Mesenteric fat pad (tissue), 1 donor: ENCODE measurements at places on chromosomes 13 and 19. TPM values are rescaled to one million over a fixed set of nuclear protein-coding genes. Genes with fewer than 3 reads are reported as not detected.

DNA sequence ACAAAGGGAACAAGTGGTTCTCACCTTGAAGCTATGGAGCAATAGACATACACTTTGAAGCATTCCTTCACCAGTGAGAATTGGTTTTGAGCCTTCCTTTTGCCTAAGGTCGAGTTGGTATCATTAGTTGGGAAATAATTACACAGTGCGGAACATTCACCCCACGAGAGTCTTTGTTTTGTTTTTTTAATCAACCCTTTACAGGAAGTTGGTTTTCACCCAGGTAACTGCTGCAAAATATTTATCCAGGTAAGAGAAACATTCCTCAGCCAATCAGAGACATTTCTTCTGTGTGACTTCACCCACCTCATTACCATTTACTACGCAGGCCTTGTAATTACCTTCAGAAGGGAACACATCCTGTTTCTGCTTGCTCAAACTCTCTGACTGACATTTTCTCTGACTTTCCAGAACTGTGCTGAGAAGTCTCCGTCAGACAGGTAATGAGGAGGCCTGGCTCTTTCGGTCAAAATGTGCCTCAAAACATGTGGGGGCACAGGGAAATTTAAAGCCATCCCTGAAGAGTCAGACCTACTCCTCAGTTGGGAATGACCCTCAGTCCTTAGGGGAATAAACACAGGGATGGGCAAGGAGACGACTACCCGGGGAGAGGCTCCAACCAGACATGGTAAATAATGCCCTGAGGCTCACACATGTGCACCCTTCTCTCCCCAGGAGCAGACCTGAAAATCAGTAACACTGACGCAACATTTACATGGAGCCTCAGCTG is 22.7 kb upstream of the SERP2 start:
- DNase-seq, result no peak

DNA sequence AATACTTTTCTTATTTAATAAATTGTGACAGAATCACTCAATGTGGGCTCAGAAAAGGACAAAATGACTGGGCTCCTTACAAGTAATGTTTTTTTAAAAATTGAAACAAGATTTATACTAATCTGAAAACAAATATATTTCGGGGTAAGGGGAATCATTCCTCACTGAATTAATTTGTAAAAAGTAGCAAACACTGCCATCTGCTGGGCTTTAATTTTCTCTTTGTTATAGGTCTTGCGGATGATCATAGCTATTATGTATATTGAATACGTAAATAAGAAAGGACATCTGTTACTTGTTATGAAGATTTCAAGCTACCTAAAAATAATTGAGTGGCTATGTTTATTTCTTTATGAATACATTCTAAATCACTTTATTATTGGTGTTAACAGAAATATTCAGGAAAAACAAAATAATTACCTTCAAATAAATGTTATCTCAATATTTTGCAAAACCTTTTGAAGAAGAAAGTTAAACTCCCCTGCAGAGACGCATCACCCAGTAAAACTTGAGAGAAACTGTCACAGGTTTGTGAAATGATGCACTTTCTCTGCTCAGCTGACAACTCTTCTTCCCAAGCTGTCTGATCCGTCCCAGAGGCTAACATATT is 17.8 kb upstream of the ENOX1 start:
- DNase-seq, result no peak

DNA sequence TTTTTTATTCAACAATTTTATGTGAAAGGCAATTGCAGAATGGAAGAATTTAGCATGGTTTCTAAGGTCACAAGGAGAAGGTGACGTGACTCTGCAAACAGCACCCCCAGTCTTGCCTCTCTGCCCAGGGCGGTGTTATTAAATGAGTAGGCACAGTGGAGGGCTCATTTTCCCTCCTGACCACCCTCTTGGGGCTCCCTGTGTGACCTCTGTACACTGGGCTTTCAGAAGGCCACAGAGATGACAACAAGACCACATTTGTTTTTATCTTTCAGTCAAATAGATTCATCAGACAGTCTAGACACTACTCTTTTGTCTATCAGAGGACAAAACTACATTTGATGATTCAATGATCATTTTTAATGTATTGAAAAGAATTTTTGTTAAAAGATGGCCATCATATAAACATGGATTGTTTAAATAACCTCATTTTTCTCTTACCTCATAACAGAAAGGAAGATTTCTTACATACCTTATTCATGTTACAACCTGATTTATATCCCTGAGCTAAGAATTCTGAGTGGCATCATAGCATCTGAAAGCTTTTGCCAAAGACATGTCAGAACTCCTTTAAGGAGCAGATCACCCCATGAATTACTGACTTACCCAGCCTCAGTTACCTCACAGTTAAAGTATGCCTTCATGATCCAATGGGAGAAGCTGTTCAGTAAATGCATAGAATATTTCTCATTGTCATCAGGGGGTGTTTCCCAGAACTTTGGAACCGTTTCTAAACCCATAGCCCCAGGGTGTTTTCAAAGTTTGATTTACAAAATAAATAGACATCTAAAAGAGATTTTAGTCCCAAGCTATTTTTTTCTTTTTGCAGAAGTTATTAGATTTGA is 184.0 kb upstream of the RFC3 start:
- DNase-seq, result no peak

- no peak for DNase-seq
Observed at GRCh38 chr19:11479090-11479897, 1.6 kb downstream of the ELAVL3 start.

- no peak for DNase-seq
Observed at GRCh38 chr19:38547421-38547820, 70.3 kb downstream of the MAP4K1 start.

DNA sequence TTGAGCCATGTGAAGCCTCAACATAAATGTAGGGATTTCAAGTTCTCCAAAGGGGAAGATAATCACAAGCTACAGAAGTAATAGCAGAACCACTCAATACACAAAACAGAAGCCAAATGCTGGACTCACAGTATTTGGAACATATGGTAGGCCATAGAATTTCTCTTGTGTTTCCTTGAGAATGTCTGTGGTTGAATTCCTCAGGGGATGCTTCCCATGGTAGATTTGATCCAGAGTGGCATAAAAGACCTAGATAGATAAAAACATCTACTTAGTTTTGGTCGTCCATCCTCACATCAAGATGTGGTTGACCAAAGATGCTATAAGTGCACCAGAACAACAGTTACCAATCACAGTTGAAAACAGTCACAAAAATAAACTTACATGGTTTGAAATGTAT is 83.4 kb downstream of the MIPEP start:
- no peak for DNase-seq

DNA sequence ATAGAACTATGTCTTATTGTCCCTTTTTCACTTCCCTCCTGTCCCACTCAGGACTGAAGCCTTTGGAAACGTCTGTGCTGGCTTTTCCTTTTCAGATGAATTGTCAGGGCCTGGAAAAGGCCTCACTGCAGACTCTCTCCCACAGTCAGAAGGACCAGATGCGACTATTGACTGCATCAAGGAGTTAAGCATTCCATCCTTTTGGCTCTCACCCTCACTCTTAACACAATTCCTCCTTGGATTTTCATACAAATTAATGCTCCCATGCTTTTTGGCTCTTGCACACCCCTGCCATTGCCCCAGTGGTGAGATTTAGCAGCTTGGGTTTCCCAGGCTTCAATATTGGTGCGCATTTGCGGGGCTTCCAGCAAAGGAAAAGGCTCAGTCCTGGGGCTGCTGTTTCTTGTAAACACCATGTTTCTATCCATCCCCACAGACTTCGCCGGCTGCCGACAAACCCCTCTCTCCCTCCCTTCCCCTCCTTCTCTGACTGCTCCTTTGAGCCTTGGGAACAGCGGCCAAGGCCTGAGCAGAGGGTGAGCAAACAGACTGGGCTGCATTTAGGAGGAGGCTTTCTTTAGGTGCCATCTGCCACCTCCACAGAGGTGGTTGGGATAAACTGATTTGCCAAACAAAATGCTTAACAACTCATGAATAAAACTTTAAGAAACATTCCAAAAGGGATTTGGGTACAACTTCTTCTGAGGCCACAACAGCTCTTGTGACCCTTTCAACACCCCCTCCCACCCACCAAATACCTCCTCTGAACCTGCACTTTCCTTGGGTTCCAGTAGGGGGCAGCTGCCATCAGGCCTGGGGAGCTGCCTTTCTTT is 48.6 kb upstream of the PCDH8 start:
- DNase-seq, result no peak

GRCh38 chr13:110616103-110617101 is 1.1 kb downstream of the NAXD start:
- DNase-seq, result no peak

DNA sequence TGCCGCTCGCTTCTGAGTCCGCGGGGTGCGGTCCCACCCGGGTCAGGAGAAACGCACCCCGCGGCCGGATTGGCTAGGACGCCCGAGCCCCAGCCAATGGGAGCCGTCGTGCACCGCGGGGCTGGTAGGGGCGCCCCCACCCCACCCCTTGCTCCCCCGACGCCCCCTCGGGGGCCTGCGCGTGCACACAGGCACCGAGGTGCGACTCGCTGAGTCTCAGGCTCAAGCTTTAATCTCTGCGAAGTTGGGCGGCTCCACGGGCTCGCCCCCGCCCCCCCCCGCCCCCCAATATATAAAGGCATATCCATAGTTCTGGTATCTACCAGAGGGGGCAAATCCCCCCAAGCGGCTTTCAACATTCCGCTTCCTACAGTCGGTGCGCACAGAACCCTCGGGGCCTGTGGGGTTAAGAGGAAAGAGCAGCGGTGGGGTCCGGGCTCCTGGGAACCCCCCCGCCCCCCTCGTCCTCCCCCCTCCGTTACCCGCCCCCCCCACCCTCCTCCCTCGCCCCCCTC is at the start of gene COX6B2:
COX6B2 (minus strand) TSS at position 22 of the 515 bp plus-strand sequence. CDS start 198 bp downstream, outside the sequence.
- DNase-seq, result no peak

GRCh38 chr19:49921871-49922795 is 6.9 kb upstream of the ATF5 start:
- no peak for DNase-seq

- no peak for DNase-seq
Observed at GRCh38 chr13:52744842-52745375, 5.3 kb upstream of the CNMD start.

GRCh38 chr13:26484196-26484595 is 73.3 kb upstream of the WASF3 start:
- no peak for DNase-seq

GRCh38 chr13:34808649-34809048 is 133.4 kb upstream of the NBEA start:
- DNase-seq, result no peak

DNA sequence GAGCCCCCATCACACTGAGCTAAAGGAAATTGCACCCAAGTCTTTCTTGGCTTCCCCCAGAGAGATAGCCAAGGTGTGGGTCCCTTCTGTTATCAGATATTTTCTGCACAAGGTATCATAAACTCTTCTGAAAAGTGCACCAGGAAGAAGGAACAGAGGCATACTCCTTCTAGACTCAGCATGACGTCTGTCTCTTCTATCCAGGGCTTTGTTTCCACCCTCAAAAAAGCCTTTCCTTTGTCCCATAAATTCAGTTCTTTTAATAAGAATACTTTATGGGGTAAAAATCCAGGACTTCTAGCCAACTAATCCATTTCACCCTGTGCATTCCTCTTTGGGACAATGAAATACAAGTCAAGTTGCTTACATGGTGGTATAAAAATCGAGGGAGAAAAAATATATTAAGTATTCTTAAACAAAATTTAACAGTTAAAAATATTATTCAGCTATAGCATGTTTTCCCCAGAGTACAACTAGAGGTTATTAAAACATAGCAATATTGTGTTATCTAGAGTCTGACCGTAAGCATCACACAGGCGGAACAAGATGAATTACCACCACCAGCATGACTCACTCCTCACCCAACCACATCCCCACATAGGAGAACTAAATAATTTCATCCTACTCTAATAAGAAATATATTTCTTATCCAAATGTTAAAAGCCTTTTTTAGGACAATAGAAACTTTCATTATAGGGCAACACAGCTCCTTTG is 79.9 kb upstream of the GPC6 start:
- no peak for DNase-seq

- no peak for DNase-seq
Observed at GRCh38 chr19:18775586-18776287, 15.4 kb downstream of the COMP start.

GRCh38 chr19:34128558-34129250 is 43.6 kb upstream of the LSM14A start:
- DNase-seq, result no peak

GRCh38 chr13:52156724-52157261 is 2.6 kb downstream of the NEK3 start:
- no peak for DNase-seq

DNA sequence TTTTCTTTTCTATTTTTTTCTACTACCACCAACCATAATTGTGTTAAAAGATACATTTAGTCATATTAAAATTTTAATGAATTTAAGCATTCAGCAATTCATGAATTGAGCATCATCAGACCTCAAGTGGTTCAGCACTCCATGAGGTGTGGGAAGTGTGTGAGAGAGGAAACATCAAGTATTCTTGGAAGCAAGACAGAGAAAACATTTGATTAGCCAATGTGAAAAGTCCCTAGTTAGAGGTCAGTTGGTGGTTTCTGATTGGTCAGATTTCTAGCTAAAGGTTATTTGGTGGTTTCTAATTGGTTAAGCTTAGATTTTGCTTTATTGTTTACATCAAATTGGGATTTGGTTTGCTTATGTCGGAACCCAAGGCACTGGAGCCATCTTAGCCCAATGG is 134.7 kb downstream of the KLF5 start:
- no peak for DNase-seq

GRCh38 chr13:50080203-50080910 is 65.1 kb downstream of the KCNRG start:
- DNase-seq, result no peak

DNA sequence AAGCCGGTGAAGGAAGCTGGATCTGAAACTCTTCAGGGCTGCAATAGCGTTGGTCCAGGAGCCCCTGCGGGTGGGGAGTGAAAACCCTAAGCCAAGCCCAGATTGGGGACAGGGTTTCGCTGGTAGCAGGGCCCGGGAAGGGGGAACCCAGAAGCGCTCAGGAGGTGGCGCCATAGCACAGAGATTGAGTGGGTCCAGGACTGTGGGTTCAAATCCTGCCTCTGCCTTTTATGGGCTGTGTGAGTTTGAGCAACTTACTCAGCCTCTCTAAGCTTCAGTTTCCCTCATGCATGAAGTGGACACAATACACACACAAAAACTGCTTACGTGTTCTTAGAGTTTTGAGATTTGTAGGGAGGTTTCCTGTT is 8.3 kb upstream of the SYCN start:
- no peak for DNase-seq

Gene BLVRB
- total RNA-seq, result 141 TPM

Gene SWSAP1
- total RNA-seq, result 1.2 TPM

Gene VSTM1
- total RNA-seq, result not detected

Gene ZNF701
- total RNA-seq, result 11.2 TPM

Gene MYH14
- total RNA-seq, result 26.4 TPM

Gene TNFRSF19
- 1.5 TPM for total RNA-seq

Gene LHB
- not detected for total RNA-seq

Gene CCDC159
- 16.4 TPM for total RNA-seq

Gene OR10H1
- total RNA-seq, result not detected

Gene CYP4F8
- not detected for total RNA-seq

Gene ANKLE1
- 0.55 TPM for total RNA-seq

Gene MBD3L2
- not detected for total RNA-seq

Gene GPR4
- 32.7 TPM for total RNA-seq
